ENCODE measurements at places on chromosomes 3 and 15.

DNA sequence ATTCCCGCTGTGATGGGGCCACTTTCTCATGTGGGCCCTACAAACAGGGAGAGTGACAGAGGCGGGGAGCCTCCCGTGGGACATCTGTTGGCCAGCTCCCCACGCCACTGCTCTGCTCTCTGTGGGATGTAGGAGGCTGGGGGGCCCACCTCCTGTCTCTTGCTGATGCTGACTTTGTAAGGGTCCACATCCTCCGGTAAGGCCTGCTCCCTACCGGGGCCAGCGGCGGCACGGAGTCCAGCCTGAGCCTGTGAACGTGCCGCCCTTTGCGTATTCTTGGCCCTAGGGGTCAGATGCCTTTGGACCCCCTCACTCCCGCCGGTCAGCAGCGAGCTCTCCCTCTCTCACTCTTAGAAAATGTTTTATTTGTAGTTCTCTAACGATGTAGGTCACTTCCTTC lies 153.2 kb downstream of the LRRC28 start:
- no peak for DNase-seq

- peak; percentile 78 for DNase-seq
These were observed 533 bp upstream of the SMAD3 start for GRCh38 chr15:67064607-67065530.

GRCh38 chr15:57201578-57201977 lies 174.7 kb upstream of the CGNL1 start:
- no peak for DNase-seq

DNA sequence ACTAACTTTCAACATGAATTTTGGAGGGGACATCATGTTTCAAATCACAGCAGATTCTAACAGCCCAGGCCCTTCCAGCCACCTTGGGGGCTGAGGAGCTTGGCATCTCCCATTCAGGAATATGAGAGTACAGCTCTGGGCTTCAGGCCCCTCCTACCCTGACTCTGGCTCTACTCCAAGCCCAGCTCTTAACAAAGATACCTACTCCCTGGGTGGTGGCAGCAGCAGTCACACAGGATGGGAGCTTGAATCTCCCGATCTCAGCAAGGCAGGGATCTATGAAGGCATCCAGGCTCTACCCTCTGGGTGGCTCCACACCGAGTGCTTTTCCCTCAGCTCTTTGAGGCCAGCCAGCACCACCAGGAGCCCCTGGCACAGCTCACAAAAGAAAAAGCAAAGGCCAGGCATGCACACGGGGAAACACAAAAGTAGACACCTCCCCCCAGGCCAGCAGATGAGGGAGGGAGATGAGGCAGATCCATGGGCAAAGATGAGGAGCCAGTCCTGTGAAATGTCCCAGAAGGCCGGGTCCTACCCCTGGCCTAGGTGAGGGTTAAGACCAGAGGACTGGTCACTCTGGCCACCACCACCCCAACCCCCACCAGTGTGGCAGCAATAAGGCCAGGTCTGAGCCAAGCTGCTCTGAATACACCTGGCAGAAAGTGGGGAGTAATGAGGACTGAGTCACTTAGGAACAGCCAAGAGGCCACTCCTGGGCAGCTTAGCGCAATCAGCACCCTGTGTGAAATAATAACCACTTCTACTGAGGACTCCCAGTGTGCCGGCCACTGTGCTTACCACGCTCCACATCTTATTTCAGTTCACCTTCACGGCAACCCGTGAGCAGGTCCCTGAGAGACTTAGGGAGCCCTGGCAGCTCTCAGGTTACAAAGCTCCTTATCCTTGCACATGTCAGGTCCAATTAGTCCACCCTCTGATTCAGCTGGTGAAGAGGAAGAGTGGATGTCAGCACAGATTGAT lies 24.3 kb downstream of the PLA2G4F start:
- no peak for DNase-seq

DNA sequence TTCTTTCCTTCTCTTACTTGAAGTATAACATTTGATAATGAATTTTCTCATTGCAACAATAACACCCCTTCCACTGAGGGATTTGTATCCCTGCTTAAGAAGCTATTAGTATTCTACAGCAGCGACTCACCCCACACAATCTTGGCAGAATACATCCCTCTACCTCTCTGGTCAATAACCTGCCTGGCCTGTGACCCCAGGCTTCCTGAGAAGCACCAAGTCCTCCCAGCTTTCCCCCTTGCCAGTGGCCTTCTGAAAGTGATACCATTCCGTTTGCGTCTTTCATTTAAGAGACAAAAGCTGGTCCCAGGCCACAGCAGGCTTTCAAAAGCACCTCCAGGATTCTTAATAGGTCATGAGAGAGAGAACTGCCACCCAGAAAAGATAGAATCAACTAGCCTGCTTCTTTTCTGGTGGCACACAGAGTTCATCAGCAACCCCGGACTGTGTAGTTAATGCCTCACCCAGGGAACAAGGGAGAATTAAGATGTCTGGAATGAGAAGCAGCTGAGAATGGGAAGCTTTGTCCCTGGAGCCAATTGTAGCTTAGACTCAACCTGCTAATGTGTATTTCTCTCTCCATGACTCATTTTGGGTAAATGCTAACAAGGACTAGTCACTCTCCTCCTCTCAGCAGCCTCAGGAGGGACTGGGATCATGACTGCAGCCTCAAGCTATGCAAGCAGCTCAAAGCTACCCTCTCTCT lies 101.0 kb upstream of the CPNE4 start:
- no peak for DNase-seq

GRCh38 chr3:189490749-189491148 lies 140.4 kb upstream of the TP63 start:
- DNase-seq, result no peak

DNA sequence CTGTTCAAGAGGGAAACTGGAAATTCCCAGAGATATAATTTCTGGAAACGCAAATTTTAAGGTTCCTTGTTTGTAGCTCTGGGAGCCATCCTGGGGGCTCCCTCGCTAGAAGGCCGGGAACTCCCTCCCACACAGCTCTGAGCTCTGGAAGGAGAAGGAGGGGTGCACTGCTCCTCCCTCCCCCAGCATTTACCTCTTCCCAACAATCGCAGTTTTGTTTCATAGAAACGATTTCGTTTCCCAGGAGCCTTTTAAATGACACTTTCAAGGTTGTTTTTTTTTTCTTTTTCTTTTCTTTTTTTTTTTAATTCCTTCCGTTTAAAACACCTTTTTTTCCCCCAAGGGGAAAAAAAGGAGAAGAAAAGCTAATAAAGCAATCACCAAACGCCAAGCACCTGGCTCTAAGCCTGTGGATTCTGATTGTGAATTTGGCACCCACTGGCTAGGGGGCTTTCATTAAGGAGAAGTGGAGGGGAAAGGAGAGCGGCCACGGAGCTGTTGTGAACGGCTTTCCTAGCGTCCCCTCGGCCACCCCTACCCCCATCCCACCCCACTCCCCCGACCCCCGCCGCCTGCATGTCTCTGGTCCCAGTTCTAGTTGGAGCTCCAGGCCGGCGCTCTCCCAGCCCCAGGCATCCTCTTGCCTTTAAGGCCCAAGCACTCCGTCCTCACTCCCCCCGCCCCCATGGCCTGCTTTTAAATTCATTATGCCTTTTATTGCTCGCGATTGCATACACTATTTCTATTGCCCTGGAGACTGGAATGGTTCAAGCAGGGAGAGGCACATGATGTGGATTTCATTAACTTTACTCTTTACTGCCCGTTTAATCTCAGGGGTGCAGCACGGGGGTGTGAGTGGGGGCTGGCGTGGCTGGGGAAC lies 13.6 kb upstream of the CCDC33 start:
- no peak for DNase-seq

DNA sequence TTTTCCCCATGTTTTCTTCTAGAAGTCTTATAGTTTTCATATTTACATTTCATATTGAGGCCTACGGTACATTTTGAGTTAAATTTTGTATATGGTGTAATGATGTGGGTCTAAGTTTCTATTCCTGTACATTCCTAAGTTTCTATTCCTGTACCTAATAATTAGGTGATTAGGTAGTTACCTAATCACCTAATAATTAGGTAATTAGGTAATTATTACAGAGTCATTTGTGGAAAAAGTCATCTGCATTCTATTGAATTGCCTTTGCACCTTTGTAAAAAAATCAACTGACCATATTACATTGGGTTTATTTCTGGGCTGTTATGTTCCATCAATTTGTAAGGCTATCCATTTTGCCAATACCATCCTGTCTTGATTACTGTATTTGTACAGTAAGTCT lies 37.1 kb downstream of the MAP4 start:
- DNase-seq, result no peak

DNA sequence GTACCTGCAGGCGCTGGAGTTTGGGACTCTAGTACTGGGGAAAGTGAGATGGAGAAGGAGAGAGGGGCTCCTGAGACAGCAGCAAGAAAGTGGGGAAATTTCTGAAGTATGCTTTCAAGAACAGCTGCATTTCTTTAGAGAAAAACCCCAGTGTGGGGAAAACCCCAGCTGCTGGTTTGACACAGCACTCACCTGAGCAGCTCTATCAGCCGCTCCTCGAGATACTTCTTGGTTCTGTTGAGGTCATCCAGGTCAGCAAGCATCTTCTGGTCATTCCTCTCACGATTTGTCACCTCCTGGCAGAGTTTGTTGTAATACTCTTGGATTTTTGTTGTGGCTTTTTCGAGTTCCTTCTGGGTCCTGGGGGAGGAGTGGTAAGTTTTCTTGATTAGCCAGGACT lies 18.8 kb downstream of the CXCR6 start:
- no peak for DNase-seq

DNA sequence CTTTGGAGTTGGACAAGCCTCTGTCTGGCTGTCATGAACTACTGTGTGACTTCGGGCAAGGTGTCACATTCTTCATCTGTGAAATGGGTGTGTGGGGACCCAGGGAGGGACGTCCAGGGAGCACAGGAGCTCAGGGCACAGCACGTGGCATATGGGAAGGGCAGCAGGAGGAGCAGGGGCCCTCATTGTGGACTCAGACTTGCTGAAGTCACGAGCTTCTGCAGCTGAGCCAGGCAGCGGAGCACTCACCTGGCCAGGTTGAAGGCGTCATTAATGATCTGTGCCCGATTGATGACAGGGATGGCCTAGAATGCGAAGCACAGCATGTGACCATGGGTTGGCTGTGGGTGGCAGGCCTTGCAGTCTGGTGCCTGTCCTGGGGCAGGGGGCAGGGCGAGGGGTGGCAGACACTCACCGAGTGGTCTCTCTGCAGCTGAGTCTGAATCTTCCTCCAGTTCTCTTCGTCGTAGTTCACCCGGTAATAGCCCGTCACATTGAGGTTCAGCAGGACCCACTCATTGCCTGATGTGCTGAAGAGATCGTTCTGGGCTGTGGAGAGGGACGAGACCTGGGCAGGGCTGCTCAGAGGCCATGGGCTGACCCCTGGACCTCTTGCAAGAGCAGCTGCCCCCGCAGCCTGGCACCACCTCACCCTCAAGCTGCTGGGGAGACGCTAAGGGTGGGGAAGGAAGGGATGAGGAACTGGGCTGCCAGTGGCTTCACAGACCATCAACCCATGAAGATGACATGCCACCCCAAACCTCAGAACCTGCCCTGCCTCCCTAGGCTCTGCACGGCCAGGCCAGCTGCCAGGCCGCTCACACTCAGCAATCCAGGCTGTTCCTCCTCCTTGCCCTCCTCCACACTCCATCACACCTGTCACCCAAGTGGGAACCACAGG lies 15.4 kb downstream of the ANPEP start:
- DNase-seq, result peak; percentile 23

GRCh38 chr3:98980915-98981596 lies 79.6 kb upstream of the DCBLD2 start:
- DNase-seq, result no peak

GRCh38 chr3:51982352-51982837 lies 940 bp upstream of the ACY1 start:
- DNase-seq, result no peak

- no peak for DNase-seq
These were observed 40.1 kb downstream of the DLG1 start for GRCh38 chr3:197258168-197258755.

GRCh38 chr3:65020281-65021160 lies 332.7 kb upstream of the ADAMTS9 start:
- no peak for DNase-seq

DNA sequence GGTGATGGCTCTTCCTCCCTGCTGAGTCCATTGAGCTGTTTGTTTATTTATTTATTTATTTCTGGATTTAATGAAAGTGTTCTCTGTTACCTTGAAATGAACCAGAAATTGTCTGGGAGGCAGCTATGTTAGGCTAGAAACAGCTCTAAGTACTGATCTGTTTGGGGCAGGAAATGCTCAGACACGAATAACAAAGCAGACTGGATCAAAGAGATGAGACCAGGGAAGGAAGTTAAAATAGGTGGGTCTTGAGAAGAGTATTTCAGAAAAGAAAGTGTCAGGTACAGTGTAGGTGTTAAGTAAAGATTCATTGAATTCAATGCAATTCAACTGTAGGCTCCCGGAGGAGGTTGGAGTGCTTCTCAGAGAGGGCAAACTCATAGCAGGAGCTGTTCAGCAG lies 173.3 kb downstream of the IL20RB start:
- DNase-seq, result no peak

GRCh38 chr15:59174835-59175831 lies 31.5 kb upstream of the LDHAL6B start:
- peak; percentile 49 for DNase-seq

DNA sequence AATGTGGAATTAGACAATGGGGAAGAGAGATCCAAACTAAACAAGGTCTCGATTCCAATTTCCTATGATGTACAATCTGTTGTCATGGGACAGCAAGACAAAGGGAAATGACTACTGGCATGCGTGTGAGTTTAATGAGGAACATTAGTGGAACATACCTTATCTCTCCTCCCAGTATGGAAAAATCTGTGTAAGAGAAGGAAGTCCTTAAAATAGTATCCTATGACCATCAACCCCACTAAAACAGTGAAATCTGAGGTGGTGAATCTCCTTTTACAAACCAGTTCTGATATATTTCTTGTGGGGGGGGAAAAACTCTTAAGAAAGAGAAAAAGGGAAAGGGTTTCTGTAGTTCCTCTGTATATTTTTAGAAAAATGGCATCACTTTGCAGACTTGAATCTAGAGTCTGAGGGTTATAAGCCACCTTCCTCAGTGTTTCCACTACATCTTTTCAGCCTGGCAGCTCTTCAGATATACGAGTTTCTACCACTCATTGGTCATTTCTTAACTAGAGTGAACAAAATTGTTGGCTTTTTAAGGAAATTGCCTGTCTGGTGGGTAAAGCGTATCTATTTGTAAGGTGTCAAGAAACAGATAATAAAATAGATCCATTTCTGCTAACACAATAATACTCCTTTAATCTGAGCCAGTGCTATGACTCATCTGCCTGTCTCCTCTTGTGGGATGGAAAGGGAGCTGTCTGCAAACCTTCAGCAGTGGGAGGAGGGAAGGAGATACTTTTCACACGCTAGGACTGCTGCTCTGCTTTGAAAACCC lies 3.0 kb upstream of the TNFAIP8L3 start:
- DNase-seq, result no peak

- no peak for DNase-seq
These were observed 15.8 kb upstream of the KCNMB3 start for GRCh38 chr3:179266701-179267211.

GRCh38 chr15:76991741-76992645 lies 2.9 kb upstream of the PSTPIP1 start:
- DNase-seq, result no peak

DNA sequence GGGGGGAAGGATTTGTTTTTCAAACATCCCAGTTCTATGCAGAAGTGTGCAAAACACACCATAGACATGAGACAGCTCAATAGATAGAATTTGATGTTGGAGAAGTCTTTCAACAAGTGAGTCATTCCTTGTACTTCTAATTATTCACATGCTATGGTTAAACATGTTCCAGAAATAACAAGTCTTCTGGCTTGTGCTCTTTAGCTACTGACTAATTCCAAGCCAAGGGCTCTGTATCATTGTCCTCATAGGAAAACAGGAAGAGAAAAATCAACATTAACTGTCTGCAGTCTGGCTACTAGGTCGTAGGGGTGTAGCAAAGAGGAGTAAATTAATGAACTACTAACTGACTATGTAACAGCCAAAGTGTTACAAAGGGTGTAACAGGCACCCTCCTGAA lies 25.8 kb downstream of the LDHAL6B start:
- no peak for DNase-seq
